Astrocyte (in vitro differentiated cells and primary cell): ENCODE measurements at places on chromosomes 2 and 18.

GRCh38 chr2:148877403-148877740, 2.3 kb downstream of the KIF5C start:
- no peak for DNase-seq

- no peak for DNase-seq
These were observed 16.6 kb downstream of the MALT1 start for GRCh38 chr18:58687871-58688308.

- DNase-seq = no peak
These were observed 106.2 kb downstream of the CYRIA start for GRCh38 chr2:16559278-16560067.

- peak; percentile 92 for DNase-seq
These were observed 12.2 kb downstream of the DOK1 start for GRCh38 chr2:74566754-74567085.

DNA sequence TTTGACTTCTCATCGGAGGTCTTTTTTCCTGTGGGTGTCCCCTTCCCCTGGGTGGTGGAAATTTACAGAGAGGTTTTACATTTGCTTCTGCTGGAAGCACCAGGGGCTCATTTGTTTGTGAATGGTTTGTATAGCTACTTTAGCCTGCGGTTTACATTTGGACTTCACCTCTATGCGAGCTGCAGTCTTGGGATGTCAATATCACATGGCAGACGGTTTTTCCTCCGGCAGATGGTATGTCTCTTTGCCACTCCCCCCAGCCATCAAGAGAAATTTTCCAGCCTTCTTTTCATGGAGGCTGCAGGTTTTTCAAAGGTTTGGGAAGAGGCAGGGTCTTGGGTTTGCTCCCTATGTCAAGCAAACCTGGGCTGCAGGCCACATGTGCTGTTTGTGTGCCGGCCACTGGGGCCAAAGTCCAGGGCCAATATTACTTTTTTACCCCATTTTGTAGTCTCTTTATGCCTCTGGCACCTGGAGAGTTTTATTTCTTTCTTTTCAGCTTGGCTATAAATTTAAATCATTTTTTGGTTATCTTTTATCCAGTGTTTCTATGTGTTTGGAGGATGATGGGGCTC, 23.9 kb upstream of the BOD1L2 start:
- no peak for DNase-seq

DNA sequence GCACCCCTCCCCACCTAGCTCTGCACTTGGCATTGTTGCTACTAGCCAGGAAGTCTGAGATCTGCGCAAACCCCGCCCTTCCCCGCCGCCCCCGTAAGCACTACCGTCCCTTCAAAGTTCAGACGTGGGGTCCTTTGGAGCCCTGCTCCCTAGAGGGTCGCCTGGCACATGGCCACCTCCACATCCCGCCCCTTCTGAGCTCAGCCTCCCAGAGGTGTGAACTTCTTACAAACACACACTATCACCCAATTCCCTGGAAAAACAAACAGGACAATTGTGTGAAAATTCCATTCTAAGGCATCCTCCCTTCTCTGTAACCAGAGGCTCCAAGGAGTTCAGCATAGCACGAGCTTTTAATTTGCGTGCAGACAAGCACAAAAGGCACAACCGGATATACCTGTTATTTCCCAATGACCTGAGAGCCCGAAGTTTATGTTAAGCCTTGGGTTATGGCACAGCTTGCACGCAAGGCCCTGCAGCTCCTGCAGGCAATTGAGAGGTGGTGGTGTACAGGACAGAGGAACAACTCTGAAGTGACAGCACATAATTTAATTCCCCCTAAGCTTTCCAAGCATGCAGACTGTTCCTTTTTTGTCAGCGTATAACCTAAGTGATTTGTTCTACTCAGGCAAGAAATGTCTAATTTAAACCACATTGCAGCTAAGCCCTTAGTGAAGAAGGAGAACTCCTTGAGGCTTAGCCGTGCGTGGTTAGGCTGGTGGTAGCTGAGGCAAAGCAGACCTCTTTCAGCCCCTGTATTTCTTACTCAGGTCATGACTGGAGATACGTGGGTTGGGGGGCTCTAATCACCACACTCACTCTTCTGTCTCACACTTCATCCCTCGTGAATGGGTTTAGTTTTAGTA, 20.3 kb upstream of the CYP1B1 start:
- DNase-seq = no peak

GRCh38 chr18:45012286-45012685, 331.6 kb downstream of the SETBP1 start:
- DNase-seq = no peak

- DNase-seq = no peak
These were observed 129.9 kb downstream of the PIEZO2 start for GRCh38 chr18:11019295-11020105.

- no peak for DNase-seq
These were observed 1167.5 kb downstream of the DPP10 start for GRCh38 chr2:115609978-115610377.

DNA sequence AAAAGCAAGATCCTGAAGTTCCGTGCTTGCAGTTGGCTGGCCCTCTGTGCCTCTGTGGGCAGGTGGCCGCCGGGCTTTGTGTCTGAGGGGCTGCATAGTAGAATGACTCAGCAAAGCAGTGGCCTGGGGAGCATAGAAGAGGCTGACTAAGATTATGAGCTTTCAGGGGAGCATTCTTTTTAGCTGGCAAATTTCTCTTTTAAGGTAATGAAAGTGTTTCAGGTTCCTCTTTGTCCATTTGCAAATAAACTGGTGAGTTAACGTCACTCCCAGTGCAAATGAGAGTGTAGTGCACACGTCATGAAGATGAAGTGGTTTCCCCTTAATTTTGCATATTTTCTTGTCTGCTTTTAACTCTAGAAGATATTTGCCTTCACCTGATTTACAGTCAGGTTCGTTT, 98.6 kb downstream of the BCL2L11 start:
- DNase-seq = peak; percentile 69

DNA sequence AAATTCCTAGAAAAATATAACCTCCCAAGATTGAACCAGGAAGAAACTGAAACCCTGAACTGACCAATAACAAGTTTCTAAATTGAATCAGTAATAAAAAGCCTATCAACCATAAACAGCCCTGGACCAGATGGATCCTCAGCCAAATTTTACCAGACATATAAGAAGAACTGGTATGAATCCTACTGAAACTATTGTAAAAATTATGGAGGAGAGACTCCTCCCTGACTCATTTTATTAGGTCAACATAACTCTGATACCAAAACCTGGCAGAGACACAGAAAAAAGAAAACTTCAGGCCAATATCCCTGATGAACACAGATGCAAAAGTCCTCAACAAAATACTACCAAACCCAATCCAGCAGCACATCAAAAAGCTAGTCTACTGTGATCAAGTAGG, 11.3 kb downstream of the NT5C1B start:
- DNase-seq = no peak

DNA sequence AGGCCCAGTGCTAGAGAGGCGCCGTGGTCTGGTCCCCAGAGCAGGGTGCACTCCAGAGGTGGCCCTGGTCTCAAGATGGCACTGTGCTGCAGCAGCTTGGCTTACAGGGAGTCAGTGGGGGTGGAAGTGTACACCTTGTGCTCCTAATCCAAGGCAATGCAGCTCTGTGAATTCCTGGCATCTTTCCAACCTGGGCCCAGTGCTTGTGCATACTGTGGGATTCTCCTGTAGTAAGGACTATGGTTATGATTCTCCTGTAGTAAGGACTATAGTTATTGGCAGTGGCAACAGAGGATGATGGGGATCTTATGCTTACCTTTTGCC, 616.7 kb upstream of the REG3G start:
- DNase-seq = no peak

GRCh38 chr18:74532511-74533025, 1.7 kb upstream of the CNDP1 start:
- DNase-seq = no peak

GRCh38 chr2:29253-29652, 17.1 kb downstream of the FAM110C start:
- DNase-seq = no peak

GRCh38 chr2:234212534-234212933, 162.0 kb downstream of the SPP2 start:
- no peak for DNase-seq

DNA sequence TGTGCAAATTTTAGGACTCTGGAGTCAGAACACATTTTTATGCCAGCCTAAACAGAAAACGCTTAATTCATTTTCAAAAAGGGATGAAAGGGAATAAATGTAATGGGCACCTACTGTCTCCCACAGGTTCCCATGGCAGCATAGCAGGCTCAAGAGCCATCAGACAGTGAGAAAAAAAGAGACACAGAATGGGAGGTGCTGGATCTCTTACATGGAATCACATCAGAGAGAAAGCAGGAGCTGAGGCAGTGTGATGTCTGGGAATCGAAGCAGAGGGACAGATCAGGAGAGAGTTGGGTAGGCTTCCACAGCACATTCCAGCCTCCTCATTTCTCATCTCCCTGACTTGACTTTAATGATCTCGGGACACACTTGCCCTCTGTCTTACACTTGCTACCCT, 684.3 kb downstream of the KCNJ3 start:
- no peak for DNase-seq

- no peak for DNase-seq
These were observed 1011.3 kb upstream of the CELF4 start for GRCh38 chr18:38576916-38577315.

GRCh38 chr2:151783133-151783520, 45.1 kb downstream of the ARL5A start:
- no peak for DNase-seq

DNA sequence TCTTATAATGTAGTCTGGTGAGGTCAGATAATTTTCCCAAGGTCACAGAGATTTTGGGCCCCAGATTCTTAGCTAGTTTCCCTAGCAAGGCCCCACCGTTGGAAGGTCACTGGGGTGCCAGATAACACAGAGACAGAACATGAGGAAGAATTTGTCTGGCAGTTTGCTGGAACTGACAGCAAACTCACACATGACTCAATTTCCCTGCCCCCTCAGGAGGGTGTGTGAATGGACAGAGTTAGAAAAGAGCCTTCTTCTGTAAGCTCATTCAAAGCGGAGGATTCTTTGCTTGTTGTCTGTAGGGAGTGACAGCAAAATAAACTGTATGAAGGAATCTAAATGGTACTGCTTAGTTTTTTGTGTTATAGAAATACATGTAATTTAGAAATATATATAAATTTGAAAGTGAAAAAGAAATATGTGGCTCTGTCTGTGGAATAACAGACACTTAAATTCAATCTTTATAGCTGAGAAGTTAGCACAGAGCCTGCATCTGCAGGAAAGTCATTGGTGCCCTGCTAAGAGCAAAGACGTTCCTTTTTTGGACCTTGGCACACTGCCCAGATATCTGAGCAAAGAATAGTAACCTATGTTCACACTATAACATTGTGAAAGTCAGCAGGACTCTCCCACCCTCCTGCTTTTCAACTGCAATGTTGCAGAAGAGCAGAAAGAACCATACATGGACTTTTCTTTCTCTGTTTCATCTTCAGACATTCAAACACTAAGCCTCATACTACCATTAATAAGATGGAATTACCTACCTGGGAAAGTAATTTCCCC, 2.1 kb downstream of the MDH1 start:
- DNase-seq = no peak

DNA sequence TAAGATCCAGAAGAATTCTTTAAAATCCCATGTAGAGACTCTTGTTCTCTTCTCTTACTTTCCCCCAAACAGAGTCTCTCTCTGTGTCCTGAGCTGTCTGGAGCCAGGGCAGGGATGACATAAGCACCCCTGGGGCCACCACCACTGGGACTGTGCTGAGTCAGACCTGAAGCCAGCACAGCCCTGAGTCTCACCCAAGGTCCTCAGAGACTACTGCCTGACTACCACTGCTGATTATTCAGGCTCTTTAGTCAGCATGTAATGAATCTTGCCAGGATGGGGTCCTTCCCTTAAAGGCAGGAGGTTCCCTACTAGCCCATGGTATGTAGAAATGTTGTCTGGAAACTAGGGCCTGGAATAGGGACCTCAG, 34.9 kb upstream of the DYNC1I2 start:
- DNase-seq = no peak

DNA sequence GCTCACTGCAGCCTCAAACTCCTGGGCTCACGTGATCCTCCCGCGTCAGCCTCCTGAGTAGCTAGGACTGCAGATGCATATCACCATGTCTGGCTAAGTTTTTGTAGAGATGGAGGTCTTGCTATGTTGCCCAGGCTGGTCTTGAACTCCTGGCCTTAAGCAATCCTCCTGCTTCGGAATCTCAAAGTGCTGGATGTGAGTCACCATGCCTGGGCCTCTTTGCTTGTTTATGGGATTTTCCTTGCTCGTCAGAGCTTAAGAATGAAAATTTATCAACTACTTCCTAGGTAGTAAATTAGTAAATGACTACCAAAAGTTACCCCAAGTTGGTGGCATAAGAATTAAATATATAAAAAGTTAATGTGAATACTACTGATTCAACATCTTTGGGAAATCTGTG, 51.0 kb downstream of the ACTR3 start:
- no peak for DNase-seq

DNA sequence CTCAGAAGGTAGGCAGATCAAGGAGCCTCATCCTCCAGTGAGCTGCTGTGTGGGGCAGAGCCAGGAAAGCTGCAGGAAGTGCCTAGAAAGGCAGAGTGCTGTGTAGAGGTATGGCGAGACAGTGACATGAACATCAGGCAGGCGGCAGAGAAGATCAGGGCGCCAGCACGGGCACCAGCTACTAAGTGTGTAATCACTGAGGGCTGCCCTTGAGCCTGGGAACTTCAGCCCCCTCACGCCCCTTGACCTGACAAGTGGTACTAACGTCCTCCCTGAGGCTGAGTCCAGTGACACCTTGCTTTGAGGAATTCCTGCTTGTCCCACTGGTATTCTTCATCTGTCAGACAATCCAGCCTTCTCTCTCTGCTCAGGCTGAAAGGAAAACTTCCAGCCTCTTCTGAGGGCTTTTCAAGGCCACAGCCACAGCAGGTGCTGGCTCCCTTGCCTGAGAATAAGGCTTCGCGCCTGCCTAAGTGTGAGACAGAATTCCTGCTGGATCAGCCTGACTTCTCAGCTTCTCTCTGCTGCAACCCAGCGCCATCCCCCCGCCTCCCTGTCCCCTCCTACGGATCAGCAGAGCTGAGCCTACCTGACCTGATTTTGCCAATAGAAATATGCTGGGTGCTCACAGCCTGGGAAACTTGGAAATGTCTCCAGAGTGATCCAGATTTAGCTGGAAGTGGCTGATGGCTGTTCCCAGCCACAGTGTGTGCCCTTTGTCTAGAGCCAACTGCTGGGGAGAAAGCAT, 148.0 kb downstream of the SMAD7 start:
- DNase-seq = no peak

DNA sequence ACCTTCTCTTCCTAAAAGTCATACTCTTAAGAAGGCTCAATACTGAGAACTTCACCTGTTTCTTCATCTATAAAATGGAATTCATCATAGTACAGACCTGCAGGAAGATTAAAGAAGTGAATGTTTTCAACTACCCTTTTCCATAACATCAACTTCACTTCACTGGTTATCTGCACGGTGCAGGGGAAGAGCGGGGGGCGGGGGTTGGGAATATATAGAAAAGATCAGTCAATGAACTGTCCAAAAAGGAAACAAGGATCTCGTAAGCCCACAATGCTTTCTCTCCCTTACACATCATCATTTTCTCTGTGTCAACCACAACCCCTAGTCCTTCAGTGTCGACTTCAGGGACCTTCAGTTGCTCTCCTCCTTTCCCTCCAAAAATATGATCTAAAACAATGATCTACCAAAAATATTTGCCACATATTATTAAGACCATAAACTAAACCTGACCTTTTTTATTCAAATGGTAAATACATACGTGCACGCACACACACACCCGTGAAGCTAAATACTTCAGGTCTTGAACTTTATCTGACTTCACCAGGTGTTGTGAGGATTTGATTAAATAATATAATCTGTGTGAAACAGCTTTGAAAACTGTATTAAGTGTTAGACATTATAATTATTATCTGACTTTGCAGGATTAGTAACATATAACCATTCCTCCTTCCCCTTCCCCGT, 4.9 kb downstream of the MBOAT2 start:
- DNase-seq = no peak

- DNase-seq = no peak
These were observed 53.8 kb downstream of the TEX44 start for GRCh38 chr2:231646476-231646875.
